ENCODE measurements at places on chromosomes 5 and 9.

GRCh38 chr5:32534041-32534440 is 51.3 kb upstream of the SUB1 start:
- DNase-seq: no peak

DNA sequence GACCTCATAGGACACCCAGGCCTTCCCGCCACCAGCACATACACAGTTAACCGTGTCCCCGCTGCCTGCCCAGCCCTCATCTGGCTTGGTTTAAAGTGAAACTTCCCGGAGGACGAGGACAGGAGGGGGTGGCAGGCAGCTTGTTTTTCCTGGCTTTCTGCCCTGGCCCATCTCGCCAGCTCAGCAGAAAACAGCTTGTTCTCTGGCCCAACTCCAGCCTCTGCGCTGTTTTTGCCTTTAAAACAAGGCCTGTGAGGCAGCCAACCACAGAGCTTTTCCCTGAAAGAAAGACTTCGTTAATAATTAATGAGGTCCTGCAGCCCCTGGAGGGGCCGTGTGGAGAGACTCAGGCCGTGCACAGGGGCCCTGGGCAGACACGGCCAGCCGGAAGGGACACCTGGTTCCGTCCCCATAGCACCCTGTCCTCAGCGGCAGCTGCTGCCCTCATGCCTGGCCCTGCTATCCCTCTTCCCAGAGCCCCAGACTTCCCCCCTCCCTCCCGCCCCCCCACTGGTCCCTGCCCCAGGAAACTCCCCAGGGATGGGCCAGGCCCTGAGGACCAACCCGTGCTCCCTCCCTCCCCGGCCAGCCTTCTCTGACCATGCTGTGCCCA is 108.7 kb downstream of the RXRA start:
- no peak for DNase-seq

- DNase-seq: no peak
These were observed 60.5 kb downstream of the BARX1 start for GRCh38 chr9:93894691-93895079.

- no peak for DNase-seq
These were observed 27.7 kb downstream of the UBLCP1 start for GRCh38 chr5:159290741-159291140.

DNA sequence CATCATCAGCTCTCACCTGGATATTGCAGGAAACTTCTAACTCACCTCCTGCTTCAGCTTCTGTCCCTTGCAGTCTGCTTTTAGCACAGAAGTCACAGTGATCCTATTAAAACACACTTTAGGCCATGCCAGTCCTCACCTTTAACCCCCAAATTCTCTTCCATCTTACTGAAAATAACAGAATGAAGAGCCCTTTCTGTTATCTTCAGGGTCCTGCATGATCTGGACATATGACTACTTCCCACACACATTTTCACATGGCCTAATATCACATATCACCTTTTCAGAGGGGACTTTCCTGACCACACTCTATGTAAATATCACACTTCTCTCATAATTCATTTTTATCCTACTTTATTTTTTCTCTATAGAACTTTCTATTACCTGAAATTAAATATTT is 550.6 kb upstream of the CLINT1 start:
- no peak for DNase-seq

DNA sequence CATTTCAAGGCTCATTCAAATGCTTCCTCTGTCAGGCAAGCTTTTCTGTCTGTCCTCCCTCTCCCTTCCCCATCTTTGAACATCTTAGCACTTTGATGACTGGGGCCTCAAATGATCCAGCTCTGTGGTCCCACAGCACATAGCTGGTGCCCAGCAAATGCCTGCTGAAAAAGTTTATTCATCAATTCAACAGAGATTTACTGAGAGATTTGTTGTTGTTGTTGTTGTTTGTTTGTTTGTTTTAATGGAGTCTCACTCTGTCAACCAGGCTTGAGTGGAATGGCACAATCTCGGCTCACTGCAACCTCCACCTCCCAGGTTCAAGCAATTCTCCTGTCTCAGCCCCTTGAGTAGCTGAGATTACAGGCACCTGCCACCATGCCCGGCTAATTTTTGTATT is 6.0 kb upstream of the EXOSC2 start:
- DNase-seq: no peak

GRCh38 chr9:74379718-74380117 is 117.4 kb upstream of the RORB start:
- DNase-seq: no peak

DNA sequence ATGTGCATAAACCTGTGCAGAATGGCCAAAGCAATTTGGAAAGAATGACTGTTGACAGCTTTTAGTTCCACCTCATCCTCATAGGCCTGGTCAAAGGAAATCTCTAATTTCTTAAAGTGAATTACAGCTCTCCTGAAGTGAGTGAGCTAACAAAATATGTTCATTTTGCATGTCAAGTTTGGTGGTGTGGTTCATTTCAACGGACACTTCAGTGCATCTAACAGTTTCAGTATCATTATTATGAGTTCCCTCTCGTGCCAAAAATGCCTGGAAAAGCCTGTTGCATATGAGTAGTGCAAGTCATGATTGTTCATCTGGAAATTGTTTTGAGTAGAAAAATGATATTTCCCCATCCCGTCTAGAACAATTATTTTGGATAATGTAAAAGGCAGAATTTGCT is 53.2 kb upstream of the HMHB1 start:
- DNase-seq: no peak

DNA sequence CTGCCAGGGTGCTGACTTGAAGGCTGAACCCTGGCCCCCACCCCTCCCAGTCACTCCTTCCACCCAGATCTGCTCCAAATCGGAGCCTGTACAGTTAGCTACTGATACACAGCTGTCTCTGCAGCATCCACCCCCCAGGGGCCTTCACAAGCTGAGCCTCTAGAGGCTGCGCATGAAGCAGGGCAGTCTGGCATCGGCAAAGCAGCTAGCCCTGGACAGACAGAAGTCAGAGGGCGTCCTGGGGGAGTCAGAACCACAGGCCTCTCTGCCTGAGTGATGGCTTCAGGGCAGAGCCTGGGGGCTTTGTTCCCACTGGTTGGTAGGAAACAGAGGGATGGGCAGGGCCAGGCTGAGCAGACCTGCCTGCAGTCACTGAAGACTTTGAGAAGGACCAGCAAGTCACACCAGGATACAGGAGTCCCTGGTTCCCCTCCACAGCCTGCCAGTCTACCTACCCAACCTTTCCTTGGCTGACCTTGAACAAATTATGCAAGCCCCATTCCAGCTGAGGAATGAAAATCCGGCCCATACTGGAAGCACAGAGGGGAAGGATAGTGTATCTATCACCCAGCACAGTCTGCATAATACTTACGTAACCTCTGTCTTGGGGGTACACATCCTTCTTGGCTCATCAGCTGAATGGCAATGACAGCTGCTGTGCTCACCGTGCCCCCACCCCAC is 8.8 kb downstream of the VDAC1 start:
- no peak for DNase-seq

- DNase-seq: no peak
These were observed 29.0 kb upstream of the GPR150 start for GRCh38 chr5:95590880-95591279.

DNA sequence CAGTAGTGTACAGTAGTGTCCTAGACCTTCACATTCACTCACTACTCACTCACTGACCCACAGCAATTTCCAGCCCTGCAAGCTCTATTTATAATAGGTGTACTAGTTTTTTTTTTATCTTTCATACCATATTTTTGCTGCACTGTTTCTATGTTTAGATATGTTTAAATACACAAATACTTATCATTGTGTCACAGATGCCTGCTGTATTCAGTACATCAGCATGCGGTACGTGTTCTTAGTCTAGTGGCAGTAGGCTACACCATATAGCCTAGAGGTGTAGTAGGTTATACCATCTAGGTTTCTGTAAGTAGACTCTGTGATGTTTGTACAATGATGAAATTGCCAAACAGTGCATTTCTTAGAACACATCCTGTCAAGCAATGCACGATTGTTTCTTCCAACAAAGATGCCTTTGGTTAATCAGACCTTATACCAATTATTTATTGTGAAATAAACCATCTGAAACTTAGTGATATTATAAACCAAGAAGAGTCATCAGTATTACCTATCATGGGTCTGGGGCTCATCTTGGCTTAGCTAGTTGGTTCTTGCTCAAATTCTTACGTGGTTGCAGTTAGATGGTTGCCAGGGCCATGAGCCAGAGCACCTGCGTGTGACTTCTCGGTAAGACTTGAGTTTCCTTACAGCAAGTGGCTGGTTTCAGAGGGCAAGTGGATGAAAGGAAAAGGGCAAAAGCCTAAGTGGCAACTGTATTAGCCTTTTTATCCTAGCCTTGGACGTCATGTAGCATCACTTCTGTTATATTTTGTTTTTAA is 41.1 kb downstream of the ERBIN start:
- DNase-seq: no peak

- DNase-seq: no peak
These were observed 35.0 kb downstream of the AOPEP start for GRCh38 chr9:94761481-94761880.

- DNase-seq: no peak
These were observed 88.9 kb downstream of the LIFR start for GRCh38 chr5:38467353-38468040.

DNA sequence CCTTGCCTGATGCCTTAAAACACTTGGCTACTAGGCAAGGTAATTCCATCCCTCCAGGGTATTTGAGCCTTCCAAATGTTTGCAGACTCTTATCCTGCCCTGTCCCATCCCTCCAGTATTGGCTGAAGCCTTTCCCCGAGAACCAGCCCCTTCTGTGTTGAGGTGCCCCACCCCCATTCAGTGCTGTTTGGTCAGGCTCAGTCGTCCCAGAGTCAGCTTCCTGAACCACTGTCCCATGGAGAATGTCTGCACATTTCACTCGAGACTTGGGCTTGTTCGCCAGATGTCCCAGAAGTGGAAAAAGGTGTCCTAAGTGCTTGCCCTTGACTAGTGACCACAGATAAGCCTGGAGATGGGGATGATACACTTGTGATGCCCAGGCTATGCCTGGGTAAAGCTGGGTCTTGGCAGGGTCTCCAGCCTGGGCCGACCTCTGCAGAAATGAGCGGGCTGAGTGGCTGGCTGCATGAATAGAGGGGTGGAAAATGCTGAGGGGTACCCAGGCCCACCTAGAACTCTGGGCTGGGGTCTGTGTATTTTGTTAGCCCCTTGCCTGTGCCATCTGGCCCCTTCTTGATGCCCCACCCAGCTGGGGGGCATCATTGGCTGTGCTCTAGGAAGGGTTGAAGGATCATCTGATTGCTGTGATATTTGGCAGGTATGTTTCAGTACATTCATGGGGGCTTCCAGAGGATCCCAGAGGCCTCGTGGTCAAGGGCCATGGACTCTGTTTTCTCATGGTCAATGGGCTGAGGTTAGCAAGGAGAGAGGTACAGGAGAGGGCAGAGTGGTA is 178.4 kb downstream of the MACROH2A1 start:
- no peak for DNase-seq

DNA sequence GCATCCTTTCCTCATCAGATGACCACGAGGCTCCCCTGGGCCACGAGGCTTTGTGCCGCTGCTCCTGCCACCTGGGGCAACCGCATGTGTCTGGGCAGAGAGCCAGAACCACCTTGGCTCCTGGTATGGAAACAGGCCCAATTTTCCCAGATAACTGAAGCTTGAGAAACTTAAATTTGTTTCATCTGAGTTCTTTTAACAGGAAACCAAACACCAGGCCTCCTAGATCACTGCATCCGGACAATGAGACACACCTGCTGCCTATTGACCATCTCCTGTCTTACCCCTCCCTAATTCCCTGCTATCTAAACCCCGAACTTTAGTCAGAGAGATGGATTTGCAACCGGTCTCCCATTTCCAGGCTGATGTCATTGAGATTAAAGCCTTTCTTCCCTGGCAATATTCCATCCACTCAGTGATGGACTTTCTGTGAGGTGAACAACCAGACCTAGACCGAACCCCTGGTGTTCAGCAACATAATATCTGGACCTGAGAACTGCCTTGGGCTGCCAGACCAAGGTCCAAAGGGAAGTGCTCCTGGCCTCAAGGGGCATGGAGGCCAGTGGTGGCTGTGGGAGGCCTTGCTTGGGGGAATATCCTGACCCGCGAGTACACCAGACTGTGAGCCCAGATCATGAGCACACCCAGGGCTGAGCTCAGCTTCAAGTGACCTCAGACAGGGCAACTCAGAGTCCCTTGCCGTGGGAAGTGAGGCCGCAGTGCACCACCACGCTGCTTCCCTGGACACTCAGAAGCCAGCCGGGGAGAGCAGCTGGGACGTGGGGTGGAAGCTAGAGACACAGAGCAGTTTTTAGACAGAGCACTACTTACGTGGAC is 199.7 kb downstream of the HSPA4 start:
- DNase-seq: no peak

DNA sequence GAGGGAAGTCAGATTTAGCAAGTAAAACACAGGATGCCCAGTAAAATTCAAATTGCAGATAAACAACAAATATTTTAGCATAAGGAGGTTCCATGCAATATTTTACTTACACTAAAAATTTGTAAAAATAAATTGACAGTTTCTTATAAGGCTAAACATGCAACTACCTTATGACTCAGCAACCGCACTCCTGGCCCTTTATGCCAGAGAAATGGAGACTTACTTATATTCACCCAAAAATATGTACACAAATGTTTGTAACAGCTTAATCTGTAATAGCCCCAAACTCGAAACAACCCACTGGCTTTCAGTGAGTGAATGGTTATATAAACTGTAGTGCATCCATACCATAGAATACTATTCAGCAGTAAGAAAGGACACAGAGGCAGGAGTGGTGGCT is 28.6 kb upstream of the TRIM14 start:
- no peak for DNase-seq

DNA sequence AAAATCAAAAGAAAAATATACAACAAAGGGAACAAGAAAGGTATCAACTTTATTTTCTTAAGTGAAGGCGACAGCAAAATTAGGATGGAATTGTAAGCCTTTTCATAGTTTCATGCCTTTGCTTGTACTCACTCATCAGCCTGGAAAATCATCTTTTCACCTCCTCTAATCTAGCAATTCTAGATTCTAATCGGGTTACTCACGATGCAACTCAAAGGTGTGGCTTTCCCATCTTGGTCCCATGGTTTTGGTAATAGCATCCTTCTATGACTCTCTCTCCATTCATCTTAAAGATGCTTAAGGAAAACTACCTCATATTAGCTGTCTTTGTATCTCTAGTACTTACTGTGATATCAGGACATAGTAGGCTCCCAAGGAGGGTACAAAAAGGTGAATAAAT is 30.5 kb downstream of the DNAH5 start:
- DNase-seq: no peak

DNA sequence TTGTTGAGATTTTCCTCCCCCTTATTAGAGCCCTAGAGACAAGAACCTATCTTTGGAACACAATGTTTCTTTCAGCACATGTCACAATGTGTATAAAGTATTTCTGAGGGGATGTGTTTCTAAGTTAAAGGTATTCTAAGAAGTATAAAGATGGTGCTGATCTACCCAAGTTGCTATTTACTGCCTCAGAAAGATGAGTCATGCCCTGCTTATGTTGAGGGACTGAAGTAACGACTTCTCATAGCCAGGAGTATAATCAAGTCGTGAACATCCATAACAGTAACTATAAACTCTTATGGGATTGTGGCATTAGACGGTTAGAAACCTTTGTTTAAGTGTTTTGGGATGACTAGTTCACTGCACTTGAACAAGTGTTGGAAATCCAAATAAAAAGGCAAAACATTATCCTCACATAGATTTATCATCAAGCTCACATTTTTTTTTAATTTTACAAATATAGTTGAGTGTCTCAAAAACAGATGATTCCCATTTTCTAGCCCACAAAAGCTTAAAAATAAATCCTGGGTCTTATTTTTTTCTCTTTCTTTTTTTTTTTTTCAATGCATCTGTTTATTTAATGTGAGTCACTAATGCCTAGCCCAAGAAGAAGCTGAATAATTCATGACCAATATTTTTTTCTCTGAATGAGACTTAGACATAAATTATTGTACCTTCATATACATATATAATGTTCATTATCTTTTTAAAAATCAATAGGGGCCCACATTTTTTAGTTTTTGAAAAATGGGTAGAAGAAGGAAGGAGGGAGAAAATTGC is 12.2 kb upstream of the TMEM252 start:
- no peak for DNase-seq
